ENCODE measurements at places on chromosomes 12 and 14.

DNA sequence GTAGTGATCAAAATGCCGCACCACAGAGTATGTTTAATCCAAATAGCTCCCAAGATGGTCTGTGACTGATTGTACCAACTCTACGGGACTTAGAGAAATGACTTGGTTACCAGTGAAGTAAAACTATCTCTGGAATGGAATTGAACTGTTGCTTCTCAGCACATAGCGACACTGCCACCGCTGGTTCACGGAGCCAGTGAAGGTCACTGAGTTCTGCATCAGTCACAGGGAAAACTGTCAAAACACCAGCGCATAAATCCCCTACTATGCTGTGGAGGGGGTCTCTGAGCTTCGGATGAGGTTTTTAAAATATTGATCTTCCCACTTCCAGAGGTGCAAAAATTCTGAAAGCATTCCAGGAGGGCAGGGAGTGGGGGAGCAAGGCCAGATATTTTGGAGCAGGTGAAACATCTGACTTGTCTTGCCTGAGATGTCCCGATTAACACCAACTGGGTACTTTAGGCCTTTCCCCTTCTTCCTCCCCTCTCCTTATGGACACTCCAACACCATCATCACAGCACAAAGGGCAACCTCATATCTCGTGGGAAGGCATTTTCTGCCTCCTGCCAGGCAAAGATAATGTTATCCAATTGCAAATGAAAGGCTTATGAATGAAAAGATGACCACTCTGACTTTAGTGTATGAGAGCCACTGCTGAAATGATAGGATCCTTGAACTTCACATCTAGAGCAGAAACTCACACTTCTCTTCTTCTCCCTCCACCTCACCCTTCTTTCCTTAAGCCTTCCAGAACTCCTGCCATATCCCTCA lies 2.0 kb upstream of the PLXNC1 start:
- DNase-seq, result no peak

GRCh38 chr14:70027785-70028428 lies 148.7 kb downstream of the SMOC1 start:
- DNase-seq, result no peak

- DNase-seq, result no peak
Measured at GRCh38 chr12:54161481-54162437, 27.0 kb downstream of the SMUG1 start.

GRCh38 chr12:128970110-128970509 lies 116.8 kb downstream of the GLT1D1 start:
- no peak for DNase-seq

DNA sequence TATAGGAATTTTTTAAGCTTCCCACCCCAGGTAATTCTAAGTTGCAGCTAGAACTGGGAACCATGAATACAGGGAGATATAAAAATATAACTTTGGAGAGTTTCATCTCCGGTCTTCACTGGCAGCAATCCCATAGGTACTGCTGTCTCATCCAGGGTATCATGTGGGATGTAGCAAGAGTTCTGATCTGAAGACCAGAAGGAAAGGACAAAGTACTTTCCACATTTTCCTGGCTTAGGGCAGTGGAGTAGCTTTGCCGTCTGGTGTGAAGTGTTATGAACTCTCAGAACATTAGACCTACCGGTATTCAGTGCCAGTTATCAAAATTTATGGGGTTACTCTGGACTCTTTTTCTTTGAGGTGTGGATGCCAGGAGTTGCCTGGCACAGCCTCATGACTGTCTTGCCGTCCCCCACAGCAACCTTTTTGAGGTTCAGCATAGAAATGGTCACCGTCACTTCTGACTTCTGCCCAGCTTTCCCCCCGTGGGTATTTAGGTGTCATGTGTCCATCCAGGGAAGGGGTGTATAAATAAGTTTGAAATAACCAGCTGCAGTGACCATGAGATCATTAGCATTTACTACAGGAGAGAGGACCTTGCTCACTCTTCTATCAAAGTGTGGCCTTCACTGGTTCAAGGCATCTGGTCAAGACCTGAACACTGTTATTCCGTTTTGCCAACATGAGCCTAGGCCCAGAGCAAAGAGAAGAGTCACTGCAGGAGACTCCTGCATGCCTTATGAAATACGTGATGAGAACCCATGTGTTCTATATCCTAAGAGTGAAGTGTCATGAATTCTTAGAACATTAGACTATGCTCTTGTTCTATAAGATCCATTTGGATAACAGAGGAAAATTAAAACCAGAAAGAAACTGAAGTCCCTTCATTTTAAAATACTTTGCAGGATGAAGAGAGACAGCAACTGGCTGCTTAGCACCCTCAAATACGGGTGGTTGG lies 22.2 kb downstream of the TMEM233 start:
- DNase-seq, result no peak

- DNase-seq, result no peak
Measured at GRCh38 chr14:91009501-91010152, 50.8 kb downstream of the RPS6KA5 start.

- DNase-seq, result no peak
Measured at GRCh38 chr14:51609955-51610283, 41.8 kb upstream of the FRMD6 start.

GRCh38 chr14:66022526-66022925 lies 463.6 kb upstream of the CCDC196 start:
- no peak for DNase-seq

DNA sequence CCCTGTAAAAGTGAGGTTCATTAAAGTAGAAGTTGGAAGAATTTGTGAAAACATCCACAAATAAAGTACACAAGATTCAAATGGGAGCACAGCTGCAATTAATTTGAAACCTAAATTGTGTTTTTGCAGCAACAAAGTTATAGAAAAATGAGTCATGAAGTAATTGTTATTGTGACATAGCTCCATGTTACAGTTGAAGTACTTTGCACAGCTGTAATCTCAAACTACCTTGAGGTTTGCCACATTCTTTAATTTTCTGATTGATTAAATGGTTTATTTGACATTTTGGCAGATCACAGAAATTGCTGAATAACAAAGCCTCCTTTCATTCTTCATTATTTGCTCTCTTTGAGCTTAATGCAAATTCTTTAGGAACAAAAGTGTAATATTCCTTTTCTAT lies 111.3 kb downstream of the RMST start:
- DNase-seq, result no peak

GRCh38 chr12:52949413-52950331 lies 754 bp downstream of the KRT18 start:
- no peak for DNase-seq

DNA sequence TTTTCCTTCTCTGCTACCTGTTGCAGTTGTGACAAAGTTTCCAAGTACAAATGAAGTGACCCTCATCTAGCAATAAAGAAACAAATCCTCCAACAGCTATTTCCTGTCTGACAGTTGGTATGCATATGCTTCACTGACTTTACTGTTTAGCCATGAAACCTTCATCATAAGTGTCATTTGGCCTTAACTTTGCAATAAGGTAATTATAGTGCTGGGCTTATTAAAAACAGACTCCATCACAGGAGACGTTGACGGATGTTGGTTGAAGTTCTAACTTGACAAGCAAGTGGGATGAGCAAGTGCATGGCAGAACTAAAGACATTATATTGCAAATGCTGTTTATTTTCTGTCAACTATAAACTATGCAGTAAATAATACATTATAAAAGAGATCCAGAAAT lies 425.2 kb downstream of the RPS29 start:
- no peak for DNase-seq
